Cerebellar cortex (tissue), 1 donor: ENCODE measurements at places on chromosomes 1 and 21.

- no peak for DNase-seq
Measured at GRCh38 chr1:228160201-228160761, 5.3 kb upstream of the IBA57 start.

- no peak for DNase-seq
Measured at GRCh38 chr1:41517062-41517438, 32.6 kb upstream of the EDN2 start.

- no peak for DNase-seq
Measured at GRCh38 chr1:56248138-56248537, 331.2 kb downstream of the PLPP3 start.

DNA sequence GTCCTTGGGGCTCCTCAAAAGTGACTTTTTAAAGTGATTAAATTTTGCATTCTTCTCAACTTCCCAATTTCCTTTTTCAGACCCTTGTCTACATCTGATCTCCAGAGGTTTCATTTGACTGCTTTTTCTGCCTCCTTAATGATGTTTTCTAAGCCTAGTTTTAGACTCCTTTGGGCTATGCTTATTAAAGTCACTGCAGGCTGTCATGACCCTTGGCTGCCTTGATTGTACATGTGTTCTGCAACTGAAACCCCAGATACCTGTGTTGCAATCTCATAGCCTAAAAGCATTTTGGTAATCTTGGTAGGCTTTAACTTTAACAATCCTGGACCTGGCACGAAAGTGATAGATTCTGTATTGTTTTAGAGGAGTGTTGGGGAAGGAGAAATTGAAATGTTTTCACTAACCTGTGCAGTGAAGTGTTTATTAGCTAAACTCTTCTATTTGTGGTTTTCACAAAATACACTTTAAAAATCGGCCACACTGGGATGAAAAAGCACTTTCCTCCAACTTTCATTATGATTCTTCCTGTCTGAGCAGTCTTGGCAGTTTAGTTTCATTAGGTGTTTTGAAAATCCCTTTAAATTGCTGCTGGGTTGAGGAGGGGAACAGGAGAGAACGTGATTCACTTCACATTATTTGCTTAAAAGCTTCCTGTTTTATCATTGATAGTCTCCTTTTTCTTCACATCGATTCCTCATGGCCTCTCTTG is 4.9 kb downstream of the MACO1 start:
- DNase-seq, result peak; percentile 83
